BJ (cell line): ENCODE measurements at places on chromosomes 4 and X.

DNA sequence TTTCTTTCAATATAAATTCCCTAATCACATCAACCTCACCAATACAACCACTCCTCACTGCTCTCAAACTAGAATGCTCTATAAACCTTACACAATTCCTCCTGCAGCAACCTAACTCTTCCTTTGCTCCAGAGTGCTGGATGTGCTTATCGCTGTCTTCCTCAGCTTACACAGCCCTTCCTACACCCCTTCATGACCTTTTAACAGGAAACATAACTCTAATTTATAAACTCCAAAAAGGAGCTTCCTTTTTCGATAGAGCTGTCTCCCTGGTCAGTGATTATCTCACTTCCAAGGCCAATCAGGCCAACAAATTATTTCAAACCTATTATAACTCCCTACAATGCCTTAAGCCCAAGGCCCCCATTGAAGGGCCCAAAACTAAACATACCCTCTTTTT is 78.8 kb downstream of the COQ2 start:
- DNase-seq: no peak

DNA sequence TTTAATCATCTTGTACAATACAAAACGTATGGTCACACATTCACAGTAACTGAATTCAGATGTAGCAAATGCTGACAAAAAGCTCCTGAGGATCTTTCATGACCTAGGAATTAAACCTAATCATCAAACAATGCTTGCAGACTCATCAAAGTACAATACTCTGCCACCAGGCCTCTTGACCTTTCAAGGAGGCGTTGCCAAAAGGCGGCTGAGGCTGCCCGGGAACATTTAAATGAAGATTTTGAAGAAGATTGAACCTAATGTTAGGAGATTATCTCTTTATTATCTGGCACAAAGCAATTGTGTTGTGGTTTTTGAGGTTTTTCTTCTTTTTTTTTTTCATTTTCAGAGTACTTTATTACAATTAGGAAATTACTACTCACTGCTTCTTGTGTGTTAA is 340.5 kb downstream of the GALNTL6 start:
- no peak for DNase-seq

DNA sequence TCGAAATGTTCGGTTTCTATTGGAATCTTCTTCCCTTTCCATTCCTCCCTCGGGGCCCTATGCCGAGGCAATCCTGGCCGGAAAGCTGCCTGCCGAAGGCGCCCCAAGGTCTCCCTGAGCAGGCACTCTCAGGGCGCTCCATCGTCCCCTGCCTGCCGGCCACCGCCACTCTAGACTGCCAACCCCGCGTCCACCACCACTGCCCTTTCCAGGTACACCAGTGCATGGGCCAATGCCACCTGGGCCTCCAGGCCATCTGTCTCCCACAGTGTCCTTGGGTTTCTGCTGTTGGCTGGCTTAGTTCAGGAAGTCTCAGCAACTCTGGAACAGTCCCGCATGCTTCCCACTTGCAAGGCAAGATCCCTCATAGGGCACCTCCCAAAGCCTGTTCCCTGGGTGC is 14.6 kb downstream of the CTAG1A start:
- DNase-seq: no peak

DNA sequence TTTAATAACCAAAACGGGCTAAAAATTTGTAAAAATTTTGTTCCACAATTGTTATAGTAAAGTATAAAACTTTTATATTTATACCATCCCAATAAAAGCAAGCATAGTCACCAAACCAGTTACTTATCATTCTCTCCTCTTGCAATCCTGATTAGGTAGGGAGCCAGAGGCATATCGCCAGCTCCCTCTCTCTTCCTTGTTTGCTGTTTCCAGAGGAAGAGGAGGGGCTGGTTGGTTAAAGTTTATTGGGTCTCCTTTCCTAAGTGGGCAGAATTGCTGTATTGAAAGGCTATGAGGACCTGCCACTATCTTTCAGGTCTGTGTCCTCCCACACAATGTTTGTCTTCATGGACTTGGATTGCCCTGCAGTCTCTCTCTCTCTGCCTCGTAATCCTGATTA is 29.6 kb upstream of the BBS12 start:
- DNase-seq: no peak

GRCh38 chrX:85052636-85053343 is 49.1 kb downstream of the APOOL start:
- DNase-seq: peak; percentile 45

- DNase-seq: no peak
These were observed at the start of gene APBB2 for GRCh38 chr4:41214136-41214824. TSS of gene APBB2 (minus strand) at chr4:41214542. CDS start at chr4:41033254, 181,288 bp downstream.

- DNase-seq: no peak
These were observed 181.7 kb downstream of the ADGRA3 start for GRCh38 chr4:22334155-22334554.

GRCh38 chr4:32826169-32826568 is 2106.0 kb downstream of the PCDH7 start:
- DNase-seq: no peak

DNA sequence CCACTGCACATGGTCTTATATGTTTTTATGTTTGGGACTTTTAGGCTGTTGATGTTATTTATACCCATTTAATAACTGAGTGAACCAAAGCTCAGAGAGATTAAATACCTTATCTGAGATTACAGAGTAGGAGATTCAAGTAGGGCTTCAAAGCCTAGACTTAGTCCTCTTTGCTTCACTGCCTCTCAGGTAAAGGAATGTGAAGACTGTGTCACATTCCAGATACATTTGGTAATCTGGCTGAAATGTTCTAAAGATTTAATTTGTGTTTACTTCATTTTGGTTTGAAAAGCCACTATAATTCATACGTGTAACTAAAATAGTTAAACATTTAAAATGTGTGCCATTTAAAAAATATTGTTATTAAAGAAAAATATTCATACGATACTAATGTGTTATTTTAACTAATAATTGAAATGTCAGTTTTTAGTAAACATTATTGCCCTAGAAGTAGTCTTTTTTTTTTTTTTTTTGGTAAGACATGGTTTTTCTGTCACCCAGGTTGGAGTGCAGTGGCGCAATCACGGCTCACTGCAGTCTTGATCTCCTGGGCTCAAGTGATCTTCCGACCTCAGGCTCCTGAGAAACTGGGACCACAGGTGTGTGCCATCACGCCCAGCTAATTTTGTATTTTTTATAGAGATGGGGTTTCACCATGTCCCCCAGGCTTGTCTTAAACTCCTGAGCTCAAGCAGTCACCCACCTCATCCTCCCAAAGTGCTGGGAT is 54.3 kb downstream of the WWC2 start:
- no peak for DNase-seq

DNA sequence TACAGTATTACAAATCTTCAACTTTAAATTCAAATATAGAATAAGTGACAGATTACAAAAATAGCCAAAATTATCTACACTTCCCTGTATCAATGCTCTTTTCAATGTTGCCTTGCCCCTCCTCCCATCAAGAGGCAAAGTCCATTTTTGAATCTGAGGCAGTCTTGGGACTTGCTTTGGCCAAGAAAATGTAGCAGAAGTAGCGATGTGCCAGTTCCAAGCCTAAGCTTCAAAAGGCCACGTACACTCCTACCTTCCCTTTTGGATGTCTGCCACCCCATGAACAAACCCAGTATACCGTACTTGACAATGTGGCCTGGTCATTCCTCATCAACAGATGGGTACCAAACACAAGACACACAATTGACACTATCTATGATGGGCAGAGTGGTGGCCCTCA is 24.1 kb downstream of the SEC24D start:
- no peak for DNase-seq

DNA sequence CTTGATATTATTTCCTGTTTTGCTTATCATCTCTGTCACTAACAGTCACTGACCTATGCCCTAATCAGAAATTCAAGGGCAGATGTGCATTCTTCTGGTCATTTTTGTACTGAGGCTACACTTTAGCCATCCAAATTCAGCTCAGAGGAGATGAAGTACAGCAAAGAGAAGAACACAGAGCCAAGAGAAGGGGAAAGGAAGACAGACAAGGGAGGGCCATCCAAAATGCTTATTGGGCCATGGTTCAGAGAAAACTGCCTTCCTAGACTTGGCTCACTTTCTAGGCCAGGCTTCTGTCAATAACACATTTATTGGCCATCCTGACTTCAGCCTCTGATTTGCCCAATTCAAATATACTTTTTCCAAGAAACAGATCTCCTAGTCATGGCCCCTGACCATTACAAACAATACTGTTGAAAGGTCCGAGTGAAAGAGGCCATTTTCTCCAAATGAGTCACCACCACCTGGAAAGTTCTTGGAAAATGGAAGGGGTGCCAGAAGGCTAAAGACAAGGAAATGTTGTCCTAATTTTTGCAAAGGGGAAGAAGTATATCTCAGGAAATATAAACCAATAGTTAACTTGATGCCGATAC is 56.4 kb downstream of the DCX start:
- DNase-seq: no peak

GRCh38 chr4:149999485-150000074 is 78.7 kb upstream of the DCLK2 start:
- no peak for DNase-seq

GRCh38 chr4:78625073-78625472 is 73.5 kb downstream of the ANXA3 start:
- DNase-seq: no peak

DNA sequence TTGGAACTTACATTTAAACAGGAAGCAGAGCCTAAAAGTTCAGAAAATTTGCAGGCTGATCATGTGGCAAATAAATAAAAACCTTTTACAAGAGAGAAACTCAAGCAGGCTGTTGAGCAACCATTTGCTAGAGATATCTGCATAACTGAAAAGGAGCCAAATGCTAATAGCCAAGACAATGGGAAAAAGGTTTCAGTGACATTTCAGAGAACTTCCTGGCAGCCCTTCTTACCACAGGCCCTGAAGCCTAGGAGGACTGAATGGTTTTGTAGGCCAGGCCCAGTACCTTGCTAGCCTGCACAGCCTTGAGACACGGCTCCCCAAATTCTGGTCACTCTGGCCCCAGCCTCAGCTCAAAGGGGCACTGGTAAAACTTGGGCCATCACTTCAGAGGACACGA is 945.1 kb downstream of the ADGRL3 start:
- no peak for DNase-seq
